Hindlimb muscle (tissue), 1 donor: ENCODE measurements at places on chromosomes 16 and 17.

DNA sequence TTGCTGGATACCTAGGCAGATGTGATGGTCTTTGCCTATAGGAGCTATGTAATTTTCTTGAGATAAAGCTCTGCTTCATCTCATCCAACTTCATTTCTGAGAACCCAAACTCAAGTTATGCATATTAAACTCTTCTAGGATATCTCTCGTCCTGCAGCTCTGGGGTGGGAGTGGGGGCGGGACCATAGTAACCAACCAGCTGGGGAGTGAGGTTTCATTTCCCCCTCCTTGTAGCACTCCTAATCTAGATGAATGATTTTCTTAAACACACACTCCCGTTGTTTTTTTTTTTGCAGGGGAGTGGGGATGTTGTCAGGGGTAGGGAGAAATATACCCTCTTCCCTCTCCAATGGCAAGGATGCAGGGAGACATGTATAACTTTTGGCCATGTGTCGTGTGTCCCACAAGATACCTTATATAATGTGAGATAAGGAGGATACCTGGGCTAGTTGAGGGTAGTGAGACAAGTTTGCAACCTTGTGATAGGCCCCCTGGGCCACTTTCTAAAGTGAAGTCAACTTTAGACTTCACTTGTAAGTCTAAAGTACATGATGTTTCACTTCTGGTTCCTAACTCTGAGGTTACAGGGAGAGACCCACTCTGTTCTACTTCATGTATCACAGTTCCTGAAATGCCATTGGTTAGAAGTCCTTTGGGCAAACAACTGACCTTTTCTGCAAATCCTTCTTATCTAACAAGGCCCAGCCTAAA, 10.5 kb upstream of the HEATR6 start:
- no peak for DNase-seq

- DNase-seq = no peak
Measured at GRCh38 chr17:38786372-38786771, 13.0 kb downstream of the PIP4K2B start.

DNA sequence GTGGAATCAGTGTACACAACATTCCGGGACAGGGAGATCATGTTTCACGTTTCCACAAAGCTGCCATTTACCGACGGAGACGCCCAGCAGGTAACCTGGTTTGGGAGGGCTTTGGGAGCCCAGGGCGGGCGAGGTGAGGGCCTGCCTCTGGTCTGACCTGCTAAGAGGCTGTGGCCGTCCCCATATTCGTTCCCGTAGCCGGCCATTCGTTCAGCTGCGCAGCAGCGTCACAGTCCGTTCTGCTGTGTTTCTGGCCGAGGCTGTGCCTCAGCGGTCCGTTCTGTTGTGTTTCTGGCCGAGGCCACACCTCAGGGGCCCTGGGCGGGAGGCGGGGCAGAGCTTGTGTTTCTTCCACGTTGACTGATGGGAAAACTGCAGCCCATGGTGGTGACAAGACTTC, 68.0 kb downstream of the OR1D5 start:
- no peak for DNase-seq

DNA sequence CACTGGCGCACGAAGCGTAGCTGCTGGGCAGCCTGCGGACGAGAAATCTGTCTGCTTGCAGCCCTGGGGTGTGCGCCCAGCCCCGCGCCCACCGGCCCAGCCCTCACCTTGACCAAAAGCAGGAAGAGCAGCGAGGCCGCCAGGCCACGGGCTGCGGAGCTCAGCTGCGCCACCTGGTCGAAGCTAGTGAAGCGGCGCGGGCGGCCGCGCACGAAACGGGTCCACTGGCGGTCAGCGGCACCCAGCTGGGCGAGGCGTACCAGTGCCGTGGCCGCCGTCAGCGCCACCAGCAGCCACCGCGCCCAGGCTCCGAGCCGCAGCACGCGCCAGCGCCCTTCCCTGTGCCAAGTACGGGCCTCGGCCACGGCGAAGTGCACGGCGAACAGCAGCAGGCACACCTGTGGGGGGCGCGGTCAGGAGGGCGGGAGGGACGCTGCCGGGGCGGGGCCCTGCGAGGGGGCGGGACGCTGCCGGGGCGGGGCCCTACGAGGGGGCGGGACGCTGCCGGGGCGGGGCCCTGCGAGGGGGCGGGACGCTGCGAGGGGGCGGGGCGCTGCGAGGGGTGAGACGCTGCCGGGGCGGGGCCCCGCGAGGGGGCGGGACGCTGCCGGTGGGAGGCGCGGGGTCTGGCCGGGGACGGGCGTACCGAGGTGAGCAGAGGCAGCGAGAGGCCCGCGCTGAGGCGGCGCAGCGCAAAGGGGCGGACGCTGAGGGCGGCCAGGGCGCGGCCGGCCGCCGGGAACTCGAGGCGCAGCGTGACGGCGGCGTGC, 43.2 kb downstream of the TSC2 start:
- DNase-seq = peak; percentile 72

DNA sequence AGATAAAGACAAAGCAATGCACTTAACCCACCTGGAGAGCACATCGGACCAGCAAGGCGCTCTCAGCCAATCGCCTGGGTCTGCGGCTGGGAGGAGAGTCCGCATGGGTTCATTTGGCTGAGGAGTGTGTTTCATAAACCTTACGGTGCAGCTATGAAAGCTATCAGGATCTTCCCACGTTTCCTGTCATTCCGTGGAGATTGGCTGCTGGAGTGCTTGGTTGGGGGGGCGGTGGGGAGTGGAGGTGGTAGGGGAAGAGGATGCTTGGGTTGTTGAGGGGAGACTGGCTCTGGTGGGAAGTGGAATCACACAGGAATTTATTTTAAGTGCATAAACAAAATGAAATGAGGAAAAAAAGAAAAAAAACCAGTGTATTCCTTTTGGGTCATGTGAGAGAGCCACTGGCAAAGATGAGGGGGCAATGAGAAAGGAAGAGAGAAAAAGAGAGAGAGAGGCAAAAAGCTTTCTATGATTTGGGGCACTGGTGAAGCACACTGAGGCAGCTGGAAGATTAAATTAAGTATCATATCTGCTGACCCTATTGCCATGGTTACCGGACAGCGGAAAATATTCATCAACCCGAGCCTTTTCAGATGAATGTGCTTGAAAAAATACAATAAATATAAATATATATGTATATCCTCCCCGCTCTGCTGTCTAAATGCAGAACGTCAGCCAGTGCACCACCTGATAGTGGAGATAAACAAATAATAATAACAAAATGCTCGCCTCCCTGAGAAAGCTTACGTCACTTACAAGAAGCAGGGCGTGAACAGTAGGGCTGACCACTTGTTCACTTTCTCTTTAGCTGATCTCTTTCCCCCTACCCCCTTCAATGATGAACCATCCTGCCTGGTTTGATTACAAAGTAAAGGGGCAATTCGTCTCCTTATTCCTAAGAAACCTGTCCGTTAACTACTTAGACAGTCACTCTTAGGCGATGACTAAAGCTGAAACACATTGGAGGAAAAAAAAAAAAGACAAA, 457.0 kb upstream of the ZFHX3 start:
- no peak for DNase-seq

- DNase-seq = no peak
Measured at GRCh38 chr17:4559139-4559791, 1.1 kb downstream of the GGT6 start.

DNA sequence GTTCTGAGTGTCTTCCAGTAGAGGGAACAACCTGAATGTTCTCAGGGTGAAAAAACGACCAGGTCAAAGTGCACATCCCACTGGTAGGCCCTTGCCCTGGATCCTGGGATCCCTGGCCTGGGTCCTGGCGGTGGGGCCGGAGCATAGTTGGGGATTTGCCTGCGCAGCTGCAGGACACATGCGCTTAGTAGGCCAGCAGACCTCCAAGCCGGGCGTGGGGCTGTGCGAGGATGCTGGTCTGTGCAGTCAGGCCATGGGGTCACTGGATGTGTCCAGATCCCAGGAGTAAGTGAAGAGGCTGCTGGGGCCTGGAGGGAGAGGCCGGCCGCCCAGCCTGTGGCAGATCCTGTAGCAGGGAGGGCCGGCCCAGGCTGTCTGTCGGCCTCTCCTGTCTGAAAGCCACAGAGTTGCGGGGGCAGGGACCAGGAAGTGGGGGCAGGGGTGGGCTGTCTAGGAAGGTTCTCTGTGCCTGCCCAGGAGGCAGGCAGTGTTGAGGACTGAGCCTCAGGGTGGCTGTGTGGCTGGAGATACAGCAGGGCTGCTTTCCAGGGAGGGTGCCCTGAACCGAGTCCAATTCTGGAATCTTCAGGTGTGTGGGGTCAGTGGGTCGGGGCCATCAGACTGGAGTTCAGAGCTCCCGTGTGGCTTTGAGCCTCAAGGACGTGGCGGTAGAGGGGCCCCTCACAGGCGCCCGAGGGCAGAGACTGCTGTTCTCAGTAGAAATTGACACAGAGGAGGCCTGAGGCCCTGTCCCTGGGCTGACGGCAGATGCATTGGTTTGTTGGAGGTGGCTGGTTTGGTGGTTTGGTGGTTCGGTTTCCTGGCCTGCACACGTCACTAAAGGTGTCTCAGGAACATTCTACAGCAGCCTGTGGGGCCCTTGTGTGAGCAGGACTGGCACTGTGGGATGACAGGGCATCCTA, 17.2 kb upstream of the NUDT16L1 start:
- DNase-seq = no peak

DNA sequence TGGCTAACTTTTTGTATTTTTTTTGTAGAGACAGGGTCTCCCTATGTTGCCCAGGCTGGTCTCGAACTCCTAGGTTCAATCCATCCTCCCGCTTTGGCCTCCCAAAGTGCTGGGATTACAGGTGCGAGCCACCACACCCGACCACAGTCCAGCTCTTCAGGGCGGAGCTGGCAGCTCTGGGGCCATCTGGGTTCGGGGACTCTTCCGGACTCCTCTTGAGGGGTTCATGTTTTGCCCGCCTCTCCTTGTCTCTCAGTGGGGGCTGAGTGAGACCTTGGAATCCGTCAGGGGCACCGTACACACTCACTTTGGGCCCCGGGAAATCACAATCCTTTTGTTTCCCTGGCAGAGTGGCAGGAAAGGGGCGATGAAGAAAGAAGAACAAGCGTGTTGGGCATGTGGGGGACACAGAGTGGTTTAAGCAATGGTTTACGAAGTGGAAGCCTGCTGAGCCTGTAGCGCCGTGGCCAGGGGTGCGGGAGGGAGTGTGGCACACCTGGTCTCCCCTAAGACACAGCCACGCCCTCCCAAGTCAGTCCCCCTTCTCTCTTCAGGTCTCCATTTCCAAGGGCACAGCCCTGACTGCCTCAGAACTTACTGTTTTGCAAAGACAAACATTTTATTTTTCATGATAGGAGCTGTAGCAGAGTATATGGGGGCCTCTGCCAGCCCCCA, 26.1 kb downstream of the TNS4 start:
- DNase-seq = no peak

- DNase-seq = no peak
Measured at GRCh38 chr17:1755827-1756262, 6.0 kb upstream of the SERPINF1 start.

DNA sequence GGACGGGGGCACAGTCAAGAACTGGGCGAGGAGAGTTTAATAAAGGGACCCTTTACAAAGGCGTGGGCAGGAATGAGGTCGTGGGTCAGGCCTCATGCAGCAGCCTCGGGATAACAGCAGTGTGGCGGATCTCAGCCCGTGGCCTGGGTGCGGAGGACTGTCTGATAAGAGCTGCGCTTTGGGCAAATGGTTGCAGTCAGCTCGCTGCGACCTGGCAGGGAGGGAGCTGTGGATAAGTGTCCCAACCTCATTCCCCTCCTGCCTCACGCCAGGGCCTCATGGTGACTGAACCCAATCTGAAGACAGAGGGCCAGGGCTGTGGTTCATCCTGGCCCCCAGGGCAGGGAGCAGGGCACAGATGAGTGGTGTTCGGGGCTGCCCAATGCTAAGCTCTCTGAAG, 13.6 kb downstream of the SMTNL2 start:
- no peak for DNase-seq

DNA sequence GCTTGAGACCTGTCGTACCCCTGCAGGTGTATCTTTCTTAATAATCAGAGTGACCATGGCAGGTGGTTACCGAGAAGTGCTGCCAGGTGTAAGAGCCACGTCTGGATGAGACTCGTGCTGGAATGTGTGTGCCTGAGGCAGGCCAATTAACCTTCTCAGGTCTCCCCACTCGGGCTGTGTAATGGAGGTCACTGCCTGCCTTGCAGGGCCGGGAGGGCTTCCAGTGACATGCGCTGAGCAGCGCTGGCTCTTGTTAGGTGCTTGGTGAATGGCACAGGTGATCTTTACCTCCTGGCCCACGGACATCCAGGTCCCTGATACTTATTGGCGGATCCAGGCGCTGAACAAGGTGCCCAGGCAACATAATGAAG, 4.6 kb upstream of the GSE1 start:
- DNase-seq = no peak

- no peak for DNase-seq
Measured at GRCh38 chr16:23837553-23838308, 1.9 kb downstream of the PRKCB start.
